ENCODE measurements at places on chromosomes 3 and 15.

DNA sequence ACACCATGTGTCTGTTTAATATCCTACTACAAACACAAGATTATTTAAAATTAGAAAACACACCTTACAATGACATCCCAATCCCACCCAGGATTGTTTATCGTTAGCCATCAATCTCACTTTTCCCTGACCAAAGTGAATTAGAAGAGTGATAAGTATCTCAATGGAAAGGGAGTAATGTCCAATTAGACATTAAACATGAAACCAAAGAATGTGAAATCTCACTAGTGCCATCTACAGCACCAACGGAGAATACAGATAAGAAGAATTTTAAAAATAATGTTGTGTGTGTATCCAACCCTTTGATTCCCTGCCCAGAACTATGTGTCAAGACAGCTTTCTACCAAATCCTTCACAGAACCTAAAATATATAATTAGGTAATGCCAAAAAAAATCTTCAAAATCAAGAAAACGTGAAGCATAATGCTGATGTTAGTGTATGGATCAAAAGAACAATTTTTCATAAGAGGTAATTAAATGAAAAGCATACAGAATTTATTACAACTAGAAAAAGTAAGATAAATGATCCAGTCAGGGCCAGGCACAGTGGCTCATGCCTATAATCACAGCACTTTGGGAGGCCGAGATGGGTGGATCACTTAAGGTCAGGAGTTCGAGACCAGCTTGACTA lies 64.2 kb downstream of the SCAPER start:
- peak; percentile 25 for DNase-seq

- no peak for DNase-seq
Measured at GRCh38 chr3:77204788-77205187, 164.9 kb downstream of the ROBO2 start.

GRCh38 chr3:122076491-122077292 lies 21.5 kb downstream of the CD86 start:
- no peak for DNase-seq

GRCh38 chr3:71498543-71498942 lies 85.0 kb downstream of the FOXP1 start:
- no peak for DNase-seq

- peak; percentile 83 for DNase-seq
Measured at GRCh38 chr15:29805043-29805707, 17.1 kb downstream of the TJP1 start.

DNA sequence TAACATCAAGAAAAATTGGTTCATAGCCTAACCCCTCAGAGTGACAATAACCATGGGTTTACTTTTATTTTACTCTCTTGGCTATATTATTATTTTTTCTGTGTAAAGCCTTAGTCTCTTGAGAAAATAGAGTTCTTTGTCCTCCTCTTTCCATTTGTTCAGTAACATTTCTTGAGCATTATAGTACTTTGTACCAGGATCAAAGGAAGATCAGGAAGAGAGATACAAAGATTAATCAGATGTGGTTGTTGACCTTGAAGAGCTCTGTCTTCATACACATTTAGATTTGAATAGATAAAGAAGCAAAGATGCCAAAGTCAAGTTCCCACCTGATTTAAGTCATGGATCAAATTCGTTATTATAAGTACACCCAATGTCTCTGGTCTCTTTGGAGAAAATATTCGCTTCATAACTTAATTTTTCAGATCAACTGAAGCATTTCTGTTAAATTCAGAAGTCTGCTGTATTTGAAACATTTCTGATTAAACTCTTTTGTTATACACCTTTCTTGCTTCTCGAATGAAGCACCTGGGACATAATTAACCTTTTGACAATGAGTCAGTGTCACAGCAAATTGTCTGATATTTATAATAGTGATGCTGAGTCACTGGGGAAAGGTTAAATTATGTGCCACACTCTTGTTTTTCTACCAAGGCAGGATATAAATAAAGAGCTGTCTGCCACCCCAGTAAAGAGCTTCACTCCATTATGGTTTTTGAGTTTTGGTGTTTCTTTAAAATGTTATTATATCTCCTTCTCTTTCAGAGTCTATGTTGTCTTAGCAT lies 100.2 kb downstream of the GHSR start:
- no peak for DNase-seq

- DNase-seq: peak; percentile 16
Measured at GRCh38 chr15:60590935-60591495, 112.1 kb upstream of the ICE2 start.

GRCh38 chr3:57389271-57389670 lies 96.8 kb upstream of the ASB14 start:
- no peak for DNase-seq

DNA sequence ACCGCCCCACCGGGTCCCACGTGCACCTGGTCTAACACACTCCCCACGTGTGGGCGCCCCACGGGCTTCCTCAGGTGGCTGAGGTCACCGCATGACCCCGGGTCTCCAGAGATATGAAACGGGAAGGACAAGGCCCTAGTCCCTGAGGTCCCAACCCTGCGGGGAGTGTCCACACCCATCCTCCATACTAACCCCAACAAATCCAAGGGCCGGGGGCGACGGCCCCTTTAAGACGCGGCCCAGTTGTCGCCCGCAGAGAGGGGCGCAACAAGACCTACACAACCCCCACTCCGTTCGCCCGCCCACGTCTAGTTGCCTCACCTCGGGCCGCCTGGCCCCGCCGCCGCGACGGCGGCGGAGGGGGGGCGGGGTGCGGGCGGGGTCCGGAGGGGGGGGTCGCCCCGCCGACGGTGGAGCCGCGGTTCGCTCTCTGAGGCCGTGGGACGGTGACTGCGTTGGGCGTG lies 396 bp downstream of the INO80 start:
- DNase-seq: peak; percentile 40

DNA sequence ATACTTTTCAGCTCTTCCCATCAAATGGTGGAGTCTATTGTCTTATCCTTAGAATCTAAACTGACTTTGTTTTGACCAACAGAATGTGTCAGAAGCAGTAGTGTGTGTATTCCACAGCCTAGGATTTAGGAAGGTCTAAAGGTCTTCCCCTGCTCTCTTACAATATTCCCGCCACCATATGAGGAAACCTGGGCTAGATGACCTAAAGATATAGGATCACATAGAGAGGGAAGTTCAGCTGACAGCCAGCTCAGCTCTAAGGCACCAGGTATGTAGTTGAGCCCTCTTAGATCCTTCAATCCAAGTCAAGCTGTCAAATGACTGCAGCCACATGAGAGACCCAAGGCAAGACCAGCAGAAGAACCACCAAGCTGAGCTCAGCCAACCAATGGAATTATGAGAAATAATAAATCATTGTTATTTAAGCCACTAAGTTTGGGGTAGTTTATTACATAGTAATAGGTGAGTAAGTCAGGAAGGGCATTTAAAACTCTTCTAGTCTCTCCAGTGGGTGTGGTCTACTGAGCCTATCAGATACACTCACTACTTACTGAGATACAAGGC lies 227.7 kb upstream of the HES1 start:
- no peak for DNase-seq

DNA sequence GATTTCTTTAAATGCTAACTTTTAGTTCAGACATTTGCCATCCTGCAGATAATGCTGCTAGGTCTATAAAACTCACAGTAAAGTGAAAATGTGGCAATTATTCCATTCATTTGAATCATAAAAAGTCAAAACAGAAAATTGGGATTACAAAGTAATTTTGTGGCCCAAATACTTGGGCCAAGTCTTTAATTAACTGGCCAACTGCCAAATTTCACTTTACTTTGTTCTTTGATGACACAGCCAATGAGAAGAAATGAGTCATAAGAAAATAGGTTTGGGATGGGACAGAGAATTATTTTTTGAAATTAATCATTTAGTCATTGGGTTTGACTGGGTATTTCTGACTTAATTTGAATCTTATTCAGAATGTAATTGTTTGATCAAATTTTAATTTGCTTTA lies 89.8 kb upstream of the SLC2A2 start:
- DNase-seq: no peak

- peak; percentile 6 for DNase-seq
Measured at GRCh38 chr15:26157081-26157480, 294.0 kb upstream of the ATP10A start.

GRCh38 chr3:107456501-107456900 lies 66.3 kb upstream of the BBX start:
- DNase-seq: no peak

DNA sequence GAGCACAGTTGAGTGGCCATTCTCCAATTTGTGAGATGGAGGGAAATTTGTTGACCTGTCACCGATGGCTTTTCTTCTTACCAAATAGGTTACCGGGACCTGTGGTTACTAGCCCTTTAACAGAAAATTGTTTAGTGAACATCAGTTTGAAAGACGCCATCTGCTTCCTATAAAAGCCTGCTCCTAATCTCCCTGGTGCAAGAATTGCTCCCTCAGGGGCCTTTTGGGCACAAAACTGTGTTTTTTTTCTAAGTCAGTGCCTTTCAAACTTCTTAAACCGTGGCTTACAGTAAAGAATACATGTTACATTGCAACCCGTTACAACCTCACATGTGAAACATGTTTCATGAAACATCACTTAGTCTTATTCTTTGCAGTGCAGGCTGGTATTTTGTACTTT lies 15.0 kb downstream of the CACNA2D3 start:
- DNase-seq: no peak

GRCh38 chr3:44240061-44240460 lies 1.6 kb upstream of the TOPAZ1 start:
- DNase-seq: no peak

- DNase-seq: peak; percentile 38
Measured at GRCh38 chr15:70870051-70870450, 16.1 kb upstream of the LARP6 start.

DNA sequence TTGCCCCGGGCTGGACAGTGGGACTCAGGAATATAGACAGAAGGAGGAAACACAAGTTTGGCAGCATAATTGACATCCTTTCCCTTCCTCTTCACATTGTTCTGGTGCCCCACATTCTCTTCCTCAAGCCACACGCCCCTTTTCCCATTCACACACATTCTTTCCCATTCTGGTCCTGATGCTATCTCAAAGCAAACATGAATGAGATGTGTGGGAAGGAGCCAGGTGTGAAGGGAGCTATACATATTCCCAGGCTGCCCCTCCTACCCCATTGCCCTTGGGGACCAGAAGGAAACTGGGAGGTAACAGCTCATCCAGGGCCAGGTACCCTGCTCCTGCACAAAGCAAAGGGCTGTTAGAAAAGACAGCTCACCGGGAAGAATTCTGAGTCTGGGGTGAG lies 23.4 kb upstream of the CLK3 start:
- DNase-seq: no peak

- DNase-seq: no peak
Measured at GRCh38 chr15:73244333-73244732, 124.4 kb downstream of the HCN4 start.

DNA sequence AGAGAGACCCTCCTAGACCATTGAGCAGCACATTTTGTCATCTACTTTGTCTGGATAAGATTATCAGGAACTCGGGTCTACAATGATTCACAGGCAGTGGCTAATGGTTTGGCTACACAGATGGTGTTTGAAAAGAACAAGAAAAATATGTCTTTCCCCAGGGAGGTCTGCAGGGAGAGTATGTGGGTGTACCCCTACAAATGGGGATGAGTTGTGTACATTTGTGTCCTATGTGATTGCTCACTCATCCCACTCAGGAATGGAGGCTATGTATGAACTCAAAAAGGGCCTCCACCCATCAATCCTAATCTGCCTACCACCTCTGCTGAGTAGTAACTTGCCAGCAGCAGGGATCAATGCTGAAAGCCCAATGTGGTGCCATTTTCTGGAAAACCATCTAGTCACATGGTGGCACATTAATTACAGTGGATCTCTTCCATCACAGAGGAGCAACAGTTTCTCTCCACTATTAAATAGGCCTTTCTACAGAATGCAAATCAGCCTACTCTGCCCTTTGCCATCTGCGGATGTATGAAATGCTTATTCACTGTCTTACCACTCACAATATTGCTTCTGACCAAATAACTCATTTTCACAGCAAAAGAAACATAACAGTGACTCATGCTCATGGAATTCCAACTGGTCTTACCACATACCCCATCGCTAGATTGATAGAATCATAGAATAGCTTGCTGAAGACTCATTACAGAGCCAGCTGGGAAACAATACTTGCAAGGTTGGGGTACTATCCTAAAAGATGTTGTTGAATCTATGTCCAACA lies 48.3 kb upstream of the TRIM42 start:
- no peak for DNase-seq

- DNase-seq: no peak
Measured at GRCh38 chr3:122416966-122417365, 1.1 kb upstream of the WDR5B start.

GRCh38 chr3:172713316-172713715 lies 2.4 kb upstream of the NCEH1 start:
- no peak for DNase-seq

- DNase-seq: no peak
Measured at GRCh38 chr15:78880242-78880533, 7.5 kb downstream of the MORF4L1 start.

- DNase-seq: no peak
Measured at GRCh38 chr3:45100981-45101407, 45.2 kb downstream of the CDCP1 start.

GRCh38 chr3:57877116-57877515 lies 121.0 kb downstream of the SLMAP start:
- no peak for DNase-seq

DNA sequence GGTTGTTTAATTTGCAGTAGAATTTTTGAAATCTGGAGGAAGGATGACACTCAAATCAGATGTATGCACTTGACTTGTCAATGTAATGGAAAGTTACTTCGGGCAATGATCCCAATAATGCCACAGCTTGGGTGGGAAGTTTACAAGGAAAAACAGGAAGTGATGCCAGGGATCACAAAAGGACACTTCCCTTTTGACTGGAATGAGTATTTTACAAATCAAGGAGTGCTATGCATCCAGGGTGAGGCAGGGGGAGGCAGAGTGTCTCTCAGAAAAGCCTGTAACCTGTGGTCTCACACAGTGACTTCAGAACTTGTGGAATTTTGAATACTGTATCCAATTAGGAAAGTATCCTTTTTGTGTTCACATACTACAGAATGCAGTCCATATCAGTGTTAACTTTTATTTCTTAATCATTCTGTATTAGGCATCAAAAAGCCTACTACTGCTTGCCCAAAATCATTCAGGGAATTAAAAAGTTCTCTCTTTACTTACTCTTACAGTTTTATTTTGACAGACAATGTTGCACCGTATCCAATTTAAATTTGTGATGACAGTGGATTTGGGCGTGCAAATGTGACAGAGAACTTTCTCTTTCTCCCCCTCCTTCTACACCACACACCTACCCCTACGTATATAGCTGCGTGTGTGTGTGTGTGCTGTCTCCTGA lies 445.1 kb downstream of the MECOM start:
- no peak for DNase-seq

GRCh38 chr15:55344206-55344605 lies 25.2 kb downstream of the PIGB start:
- no peak for DNase-seq

GRCh38 chr15:45550436-45550835 lies 27.9 kb upstream of the SLC30A4 start:
- no peak for DNase-seq

DNA sequence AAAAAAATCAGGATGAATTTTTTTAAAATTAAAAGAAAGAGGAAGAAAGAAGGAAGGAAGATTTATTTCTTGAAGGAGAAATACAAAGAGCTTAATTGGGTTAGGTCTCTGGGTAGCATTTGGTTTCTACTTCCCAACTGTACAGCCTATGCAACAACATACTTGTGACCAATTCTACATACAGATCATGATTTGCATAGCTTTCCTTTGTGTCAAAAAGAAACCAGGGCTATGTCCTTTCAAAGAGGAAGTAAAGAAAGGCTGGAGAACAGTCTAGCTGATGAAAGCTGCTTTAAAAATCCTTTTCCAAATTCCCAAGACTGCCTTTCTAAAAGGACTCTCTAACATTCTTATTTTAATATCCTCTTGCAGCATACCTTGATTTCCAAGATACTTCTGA lies 6.1 kb upstream of the HGD start:
- peak; percentile 13 for DNase-seq

GRCh38 chr15:67134871-67135492 lies 69.6 kb downstream of the SMAD3 start:
- no peak for DNase-seq
